ENCODE measurements at places on chromosomes 6 and 20.

- no peak for DNase-seq
These were observed 102.8 kb downstream of the PREP start for GRCh38 chr6:105300090-105300489.

- DNase-seq, result no peak
These were observed 471.3 kb upstream of the AGPAT4 start for GRCh38 chr6:161745128-161745527.

- DNase-seq, result no peak
These were observed 12.8 kb downstream of the STK4 start for GRCh38 chr20:44979090-44979621.

- no peak for DNase-seq
These were observed 380.6 kb downstream of the HDGFL1 start for GRCh38 chr6:22949967-22950366.

All from ovary (tissue), 10 donors.